ENCODE measurements at places on chromosomes 11 and 22.
A peak's percentile ranks its signal among the peaks of the same experiment; 100 is the strongest.

DNA sequence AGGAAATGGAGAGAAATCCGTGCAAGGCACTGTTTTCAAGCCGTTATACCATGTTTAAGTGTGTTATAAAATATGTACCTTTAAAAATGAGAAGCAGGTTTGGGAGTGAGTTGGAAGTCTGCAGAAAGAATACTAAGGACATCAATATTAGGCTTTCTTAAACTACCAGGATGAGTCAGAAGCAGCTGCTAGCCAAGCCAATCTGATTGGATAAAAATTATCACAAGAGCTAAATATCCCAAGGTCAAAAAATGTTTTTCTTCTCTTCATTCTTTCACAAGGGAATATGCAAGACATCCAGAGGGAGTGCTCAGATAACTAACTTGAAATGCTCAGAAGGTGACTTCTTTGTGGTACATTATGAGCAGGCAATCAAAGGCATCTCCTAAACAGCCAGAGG, 19.3 kb upstream of the CKAP5 start:
- H3K27ac ChIP-seq, result no peak overlapping the region
- H3K27me3 ChIP-seq, result no peaks in the 10 kb centered on the region
- no peak overlapping the region for H3K4me3 ChIP-seq
- DNase-seq, result no peak

DNA sequence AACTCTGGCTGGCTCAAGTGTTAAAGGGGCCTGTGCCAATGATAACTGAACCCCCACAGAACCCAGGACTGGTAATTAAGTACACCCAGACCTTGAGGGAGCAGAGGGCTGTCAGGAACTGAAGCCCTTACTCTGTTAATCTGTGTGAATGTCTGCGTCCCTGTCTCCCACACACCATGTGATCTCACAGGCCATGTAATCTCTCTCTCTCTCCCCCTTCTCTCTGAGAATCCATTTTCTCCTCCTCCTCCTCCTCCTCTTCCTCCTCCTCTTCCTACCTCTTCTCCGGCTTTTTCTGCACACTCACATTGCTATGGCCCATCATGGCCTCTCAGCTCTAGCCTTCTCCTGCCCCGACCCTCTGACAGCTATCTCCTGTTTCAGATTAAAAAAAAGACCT, 14.6 kb upstream of the IRAG1 start:
- H3K27me3 ChIP-seq, result peaks cover 1% of the 10 kb centered on the region
- no peak overlapping the region for H3K27ac ChIP-seq
- H3K4me1 ChIP-seq, result no peaks in the 10 kb centered on the region
- H3K36me3 ChIP-seq, result no peaks in the 10 kb centered on the region
- no peak for DNase-seq

GRCh38 chr22:37095113-37095512, 14.4 kb downstream of the TMPRSS6 start:
- H3K4me1 ChIP-seq, result no peaks in the 10 kb centered on the region
- H3K36me3 ChIP-seq, result no peaks in the 10 kb centered on the region
- peaks cover 1% of the 10 kb centered on the region for H3K27me3 ChIP-seq
- DNase-seq, result no peak

DNA sequence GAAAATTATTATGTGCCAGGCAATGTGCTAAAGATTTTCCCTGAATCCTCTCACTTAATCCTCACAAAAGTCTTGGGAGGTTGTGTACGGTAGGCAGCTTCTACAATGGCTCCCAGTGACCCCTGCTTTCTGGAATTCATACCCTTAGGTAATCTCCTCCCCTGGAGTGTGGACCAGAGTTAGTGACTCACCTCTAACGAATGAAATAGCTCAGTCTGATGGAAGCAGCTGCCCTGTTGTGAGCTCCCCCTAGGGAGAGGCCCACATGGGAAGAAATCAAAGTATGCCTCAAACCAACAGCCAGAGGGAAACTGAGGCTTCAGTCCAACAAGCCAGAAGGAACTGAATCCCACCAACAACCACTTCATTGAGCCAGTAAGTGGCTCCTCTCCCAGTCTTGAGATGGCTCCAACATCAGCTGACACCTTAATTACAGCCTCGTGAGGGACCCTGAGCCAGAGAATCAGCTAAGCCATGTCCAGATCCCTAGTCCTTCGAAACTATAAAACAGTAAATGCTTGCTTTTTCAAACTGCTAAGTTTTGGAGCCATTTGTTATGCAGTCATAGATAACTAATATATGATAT, 98.9 kb upstream of the ISX start:
- no peak for DNase-seq
- no peaks in the 10 kb centered on the region for H3K4me1 ChIP-seq
- no peaks in the 10 kb centered on the region for H3K36me3 ChIP-seq
- no peaks in the 10 kb centered on the region for H3K27me3 ChIP-seq
- no peak overlapping the region for H3K27ac ChIP-seq

- H3K36me3 ChIP-seq, result no peaks in the 10 kb centered on the region
- H3K27ac ChIP-seq, result peak within 1 kb of the TSS; percentile 97
- H3K4me3 ChIP-seq, result peak within 1 kb of the TSS; percentile 70
- H3K27me3 ChIP-seq, result no peaks in the 10 kb centered on the region
Measured at GRCh38 chr22:21867528-21868266, at the start of gene MAPK1. TSS of gene MAPK1 (minus strand) at chr22:21867645. CDS start at chr22:21867440, 205 bp downstream.

GRCh38 chr11:32891657-32892354, 805 bp upstream of the QSER1 start:
- H3K27ac ChIP-seq, result peak overlapping the region; percentile 64
- no peak for DNase-seq
- peaks cover 4% of the 10 kb centered on the region for H3K4me1 ChIP-seq
- H3K36me3 ChIP-seq, result no peaks in the 10 kb centered on the region
- H3K4me3 ChIP-seq, result peak overlapping the region; percentile 70
- H3K27me3 ChIP-seq, result no peaks in the 10 kb centered on the region

GRCh38 chr22:30578481-30578880, 4.0 kb upstream of the GAL3ST1 start:
- no peak overlapping the region for H3K4me3 ChIP-seq
- H3K4me1 ChIP-seq, result no peaks in the 10 kb centered on the region
- H3K27me3 ChIP-seq, result no peaks in the 10 kb centered on the region
- peaks cover 19% of the 10 kb centered on the region for H3K36me3 ChIP-seq
- no peak overlapping the region for H3K27ac ChIP-seq
- no peak for DNase-seq

DNA sequence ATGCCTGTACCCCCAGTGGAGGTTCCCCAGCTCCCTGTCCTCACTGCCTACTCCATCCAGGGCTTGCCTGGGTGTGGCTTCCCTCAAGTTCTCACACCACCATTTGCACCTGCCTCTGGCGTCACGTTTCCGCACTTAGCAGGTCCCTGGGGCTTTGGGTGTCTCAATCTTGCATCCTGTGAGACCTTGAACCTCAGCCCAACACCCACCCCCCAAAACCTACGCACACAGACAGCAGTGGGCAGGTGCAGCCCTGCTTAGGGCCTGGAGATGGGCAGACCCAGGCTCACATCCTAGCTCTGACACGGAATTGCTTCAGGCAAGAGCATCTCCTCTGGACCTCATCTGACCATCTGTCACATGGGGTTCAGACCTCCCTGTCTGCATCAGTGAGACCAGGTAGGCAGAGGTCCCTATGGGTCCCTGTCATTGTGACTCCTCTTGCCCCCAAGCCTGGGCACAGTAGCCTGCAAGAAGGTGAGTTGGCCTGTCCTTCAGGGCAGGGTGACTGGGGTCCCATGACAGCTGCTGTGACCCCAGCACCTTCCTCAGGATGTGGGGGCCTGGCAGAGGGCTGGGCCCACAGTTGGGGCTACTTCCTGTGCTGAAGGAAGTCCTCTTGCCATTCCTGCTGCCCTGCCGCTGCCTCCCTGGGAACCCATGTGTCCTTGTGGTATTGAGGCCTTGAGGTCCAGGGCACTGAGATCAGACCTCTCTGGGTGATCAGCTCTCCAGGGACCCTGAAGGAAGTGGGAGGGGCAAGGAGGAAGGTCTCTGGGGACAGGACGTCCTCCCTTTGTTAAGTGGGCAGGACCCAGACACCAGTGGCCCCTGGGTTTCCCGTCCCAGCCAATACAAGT, 2.0 kb downstream of the SIPA1 start:
- peak; percentile 91 for DNase-seq
- peaks cover 34% of the 10 kb centered on the region for H3K4me1 ChIP-seq
- H3K4me3 ChIP-seq, result peak overlapping the region; percentile 85
- H3K27ac ChIP-seq, result peak overlapping the region; percentile 89

DNA sequence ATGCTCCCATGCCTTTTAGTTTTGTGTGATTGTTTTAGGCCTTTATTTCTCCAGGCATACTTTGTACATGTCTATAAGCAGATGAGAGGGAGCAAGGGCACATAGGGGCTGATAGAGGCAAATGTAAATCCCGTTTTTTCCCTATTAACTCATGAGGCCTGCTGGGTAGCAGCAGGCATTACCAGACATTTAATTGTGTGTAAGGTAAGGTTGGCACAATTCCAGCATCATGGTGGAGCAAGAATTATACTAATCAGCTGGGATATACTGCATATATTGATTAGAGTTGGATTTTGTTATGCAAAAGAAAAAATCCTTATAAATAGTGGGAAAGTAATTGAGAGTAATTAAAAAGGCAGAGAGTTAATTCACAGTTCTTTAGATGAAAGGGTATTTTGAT, 12.2 kb downstream of the FAT3 start:
- H3K27me3 ChIP-seq, result no peaks in the 10 kb centered on the region
- H3K36me3 ChIP-seq, result no peaks in the 10 kb centered on the region
- no peak for DNase-seq
- H3K4me3 ChIP-seq, result no peak overlapping the region
- no peak overlapping the region for H3K27ac ChIP-seq

GRCh38 chr22:40180403-40180802, 2.7 kb downstream of the TNRC6B start:
- H3K4me1 ChIP-seq, result peaks cover 9% of the 10 kb centered on the region
- peak overlapping the region; percentile 76 for H3K27ac ChIP-seq
- H3K27me3 ChIP-seq, result no peaks in the 10 kb centered on the region
- H3K36me3 ChIP-seq, result no peaks in the 10 kb centered on the region

GRCh38 chr11:17812091-17812864, 77.7 kb downstream of the KCNC1 start:
- no peaks in the 10 kb centered on the region for H3K4me1 ChIP-seq
- H3K36me3 ChIP-seq, result no peaks in the 10 kb centered on the region
- H3K27ac ChIP-seq, result no peak overlapping the region
- DNase-seq, result no peak
- no peak overlapping the region for H3K4me3 ChIP-seq
- no peaks in the 10 kb centered on the region for H3K27me3 ChIP-seq

DNA sequence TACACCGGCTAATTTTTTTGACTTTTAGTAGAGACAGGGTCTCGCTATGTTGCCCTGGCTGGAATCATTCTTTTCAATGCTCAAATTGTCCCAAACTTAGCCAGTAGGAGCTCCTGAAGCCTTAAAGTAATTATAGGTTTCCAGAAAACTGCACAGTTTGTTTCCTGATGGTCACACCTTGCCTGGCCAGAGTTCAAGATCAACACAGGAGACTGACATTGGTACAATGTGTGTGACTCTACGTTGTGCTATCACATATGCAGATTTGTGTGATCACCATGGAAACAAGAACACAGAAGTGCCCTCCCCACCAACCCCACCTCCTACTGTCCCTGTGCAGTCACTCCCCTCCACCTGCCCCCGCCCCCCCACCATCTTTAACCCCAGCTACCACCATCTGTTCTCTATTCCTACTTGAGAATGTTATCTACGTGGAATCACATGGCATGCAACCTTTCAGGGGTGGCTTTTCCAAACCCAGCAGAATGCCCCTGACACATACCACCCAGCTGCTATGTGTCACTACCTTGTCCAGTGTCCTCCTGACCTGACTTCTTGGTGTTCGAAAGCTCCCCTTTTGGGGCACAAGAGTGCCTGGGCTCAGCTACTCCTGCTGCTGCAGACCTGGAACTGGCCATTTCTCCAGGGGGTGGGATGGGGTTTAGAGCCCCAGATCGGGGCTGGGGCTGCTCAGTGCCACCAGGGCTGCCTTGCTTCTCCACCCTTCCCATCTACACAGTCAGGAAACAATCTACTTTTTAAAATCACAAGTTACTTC, 6.1 kb upstream of the NAP1L4 start:
- DNase-seq, result no peak
- H3K36me3 ChIP-seq, result peaks cover 3% of the 10 kb centered on the region
- no peak overlapping the region for H3K4me3 ChIP-seq
- H3K27ac ChIP-seq, result no peak overlapping the region
- no peaks in the 10 kb centered on the region for H3K27me3 ChIP-seq
- H3K4me1 ChIP-seq, result no peaks in the 10 kb centered on the region

GRCh38 chr22:49683032-49683431, 144.6 kb downstream of the BRD1 start:
- H3K27ac ChIP-seq, result no peak overlapping the region
- H3K36me3 ChIP-seq, result no peaks in the 10 kb centered on the region
- H3K27me3 ChIP-seq, result no peaks in the 10 kb centered on the region

DNA sequence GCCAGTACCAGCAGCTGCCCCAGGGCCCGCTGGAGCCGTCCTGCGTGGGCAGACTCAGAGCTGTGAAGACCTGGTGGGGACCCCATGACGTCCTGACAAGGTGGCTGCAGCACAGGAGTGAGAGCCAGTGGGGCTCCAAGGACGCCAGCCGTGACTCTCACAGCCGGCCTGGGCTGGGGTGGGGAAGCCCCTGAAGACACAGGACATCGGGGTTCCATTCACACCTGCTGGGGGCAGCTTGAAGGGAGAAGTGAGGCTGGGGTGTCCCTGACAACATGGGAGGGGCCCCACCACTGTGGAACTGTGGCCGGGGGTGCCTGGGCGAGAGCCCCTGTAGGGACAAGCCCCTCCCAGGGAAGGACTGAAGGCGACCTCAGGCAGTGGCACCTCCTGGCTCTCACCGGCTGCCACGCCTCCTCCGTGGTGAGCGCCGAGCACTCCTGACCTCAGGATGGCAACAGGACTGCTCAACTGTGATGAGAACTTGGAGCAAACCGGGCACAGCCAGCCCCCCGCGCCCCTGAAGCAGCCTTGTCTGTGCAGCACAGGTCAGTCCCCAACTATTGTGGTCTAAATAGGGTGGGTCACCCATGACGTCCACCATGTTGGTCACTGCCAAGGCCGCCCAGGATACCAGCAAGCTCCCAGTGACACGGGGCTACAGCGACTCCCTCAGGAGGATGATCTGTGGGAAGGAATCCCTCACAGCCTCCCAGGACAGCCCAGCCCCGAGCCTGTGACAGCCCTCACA, 22.7 kb upstream of the IL17REL start:
- no peak for DNase-seq
- peaks cover 6% of the 10 kb centered on the region for H3K4me1 ChIP-seq
- no peaks in the 10 kb centered on the region for H3K36me3 ChIP-seq
- H3K4me3 ChIP-seq, result no peak overlapping the region
- H3K27me3 ChIP-seq, result no peaks in the 10 kb centered on the region

DNA sequence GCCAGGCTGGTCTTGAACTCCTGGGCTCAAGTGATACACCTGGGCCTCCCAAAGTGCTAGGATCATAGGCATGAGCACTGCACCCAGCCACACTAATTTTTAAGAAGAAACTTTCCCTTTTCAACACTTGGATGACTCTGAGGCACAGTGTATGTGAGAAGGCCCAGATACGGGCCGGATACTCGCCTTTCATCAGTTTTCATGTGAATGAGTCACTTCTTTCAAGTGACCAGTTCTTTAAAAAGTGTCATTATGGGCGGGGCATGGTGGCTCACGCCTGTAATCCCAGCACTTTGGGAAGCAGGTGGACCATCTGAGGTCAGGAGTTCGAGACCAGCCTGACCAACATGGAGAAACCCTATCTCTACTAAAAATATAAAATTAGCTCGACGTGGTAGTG, 120.8 kb downstream of the CTTN start:
- no peaks in the 10 kb centered on the region for H3K36me3 ChIP-seq
- peak; percentile 11 for DNase-seq
- H3K27ac ChIP-seq, result no peak overlapping the region
- H3K4me1 ChIP-seq, result no peaks in the 10 kb centered on the region
